ENCODE measurements at places on chromosomes 1 and 21. TPM values are rescaled to one million over a fixed set of nuclear protein-coding genes. Genes with fewer than 3 reads are reported as not detected.

DNA sequence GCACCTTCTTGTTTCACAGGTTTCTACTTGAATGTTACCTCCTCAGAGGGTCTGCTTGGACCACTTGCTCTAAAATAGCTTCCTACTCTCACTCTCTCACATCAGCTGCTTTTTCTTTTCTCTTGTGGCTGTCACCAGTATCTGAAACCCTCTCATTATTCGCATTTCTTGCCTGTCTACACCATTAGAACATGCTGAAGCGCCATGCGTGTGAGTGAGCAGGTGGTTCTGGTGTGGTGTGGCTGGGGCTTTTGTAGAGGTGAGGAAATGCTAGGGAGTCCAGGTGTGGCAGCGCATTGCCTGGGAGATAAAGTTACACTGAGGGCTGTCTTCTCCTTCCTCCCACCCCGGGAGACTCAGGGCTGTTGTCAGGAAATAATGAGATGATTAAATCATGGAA lies 4.1 kb downstream of the ZNF362 start:
- no peak for DNase-seq
- no peaks in the 10 kb centered on the region for H3K27me3 ChIP-seq
- H3K36me3 ChIP-seq, result peaks cover 29% of the 10 kb centered on the region
- peaks cover 18% of the 10 kb centered on the region for H3K4me1 ChIP-seq
- H3K27ac ChIP-seq, result no peak overlapping the region

RGL1 gene
- polyA plus RNA-seq, result 55.5 TPM

- H3K27ac ChIP-seq, result no peak overlapping the region
- H3K36me3 ChIP-seq, result no peaks in the 10 kb centered on the region
- no peaks in the 10 kb centered on the region for H3K4me1 ChIP-seq
- H3K4me3 ChIP-seq, result no peak overlapping the region
- DNase-seq, result no peak
These were observed 43.3 kb downstream of the DTL start for GRCh38 chr1:212078826-212079225.

DNA sequence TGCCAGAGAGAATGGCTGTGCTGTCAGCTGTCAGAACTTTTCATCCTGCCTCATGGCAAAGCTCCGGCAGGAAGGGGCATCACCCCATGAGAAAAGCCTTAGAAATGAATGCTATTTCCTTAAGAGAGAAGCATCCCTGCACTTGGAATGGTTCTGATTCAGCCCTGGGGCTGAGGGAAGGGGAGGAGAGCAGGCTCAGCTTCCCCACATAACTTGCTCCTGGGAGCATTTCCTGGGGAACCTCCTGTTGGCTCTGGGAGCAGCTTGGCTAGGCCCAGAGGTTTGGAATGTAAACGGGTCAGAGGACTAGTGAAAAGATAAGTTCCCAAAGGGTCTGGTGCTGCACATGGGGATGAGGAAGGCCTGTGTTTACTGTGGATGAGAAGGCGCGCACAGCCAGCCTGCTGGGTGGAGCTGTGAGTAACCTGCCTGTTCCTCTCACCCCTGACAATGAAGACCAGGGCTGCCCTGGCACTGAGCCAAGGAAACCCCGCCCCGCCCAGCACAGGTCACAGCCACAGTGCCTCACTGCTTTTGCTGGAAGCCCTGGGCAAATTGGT lies 5.0 kb downstream of the PRELP start:
- H3K4me1 ChIP-seq, result peaks cover 7% of the 10 kb centered on the region
- H3K27me3 ChIP-seq, result no peaks in the 10 kb centered on the region
- no peaks in the 10 kb centered on the region for H3K36me3 ChIP-seq
- no peak overlapping the region for H3K27ac ChIP-seq
- H3K4me3 ChIP-seq, result no peak overlapping the region

- H3K27ac ChIP-seq, result no peak overlapping the region
- H3K4me1 ChIP-seq, result no peaks in the 10 kb centered on the region
- H3K4me3 ChIP-seq, result no peak overlapping the region
These were observed 9.5 kb upstream of the TBCE start for GRCh38 chr1:235357485-235358373.

TMEM125 gene
- polyA plus RNA-seq, result 56.0 TPM

CHI3L2 gene
- 4.7 TPM for polyA plus RNA-seq

GRCh38 chr1:101175886-101176285 lies 60.9 kb upstream of the S1PR1 start:
- H3K36me3 ChIP-seq, result no peaks in the 10 kb centered on the region
- H3K27me3 ChIP-seq, result no peaks in the 10 kb centered on the region
- no peak for DNase-seq
- H3K4me1 ChIP-seq, result no peaks in the 10 kb centered on the region
- H3K27ac ChIP-seq, result no peak overlapping the region
- no peak overlapping the region for H3K4me3 ChIP-seq
